Smooth muscle cell of the coronary artery (primary cell): ENCODE measurements at places on chromosomes 11 and 22. TPM values are rescaled to one million over a fixed set of nuclear protein-coding genes. Genes with fewer than 3 reads are reported as not detected.

The MN1 gene
- 0.47 and 6.0 TPM in 2 replicates for total RNA-seq

The NRIP3 gene
- total RNA-seq = 3.7 and 8.7 TPM in 2 replicates

The APOA5 gene
- not detected in 2 replicates for total RNA-seq

The CEND1 gene
- total RNA-seq = 0.23 TPM in 1 of 2 replicates, not detected in the other

The TCN2 gene
- 4.6 and 4.9 TPM in 2 replicates for total RNA-seq

The CPT1B gene
- 0.90 and 3.0 TPM in 2 replicates for total RNA-seq

The PRR33 gene
- not detected in 2 replicates for total RNA-seq

The GPR152 gene
- not detected in 2 replicates for total RNA-seq

The ENTHD1 gene
- total RNA-seq = not detected in 2 replicates

The UQCC3 gene
- 12.1 and 14.4 TPM in 2 replicates for total RNA-seq

The CELSR1 gene
- 0.30 and 1.1 TPM in 2 replicates for total RNA-seq

The TSKU gene
- 6.2 and 9.9 TPM in 2 replicates for total RNA-seq

The KDM4E gene
- total RNA-seq = not detected in 2 replicates

The SERPIND1 gene
- total RNA-seq = under 0.01 TPM in 1 of 2 replicates, not detected in the other

The OR52R1 gene
- total RNA-seq = not detected in 2 replicates

The TPBGL gene
- total RNA-seq = not detected in 2 replicates

The GLB1L2 gene
- 0.15 and 0.23 TPM in 2 replicates for total RNA-seq
